Astrocyte of the cerebellum (primary cell): ENCODE measurements at places on chromosomes 13 and 19.

DNA sequence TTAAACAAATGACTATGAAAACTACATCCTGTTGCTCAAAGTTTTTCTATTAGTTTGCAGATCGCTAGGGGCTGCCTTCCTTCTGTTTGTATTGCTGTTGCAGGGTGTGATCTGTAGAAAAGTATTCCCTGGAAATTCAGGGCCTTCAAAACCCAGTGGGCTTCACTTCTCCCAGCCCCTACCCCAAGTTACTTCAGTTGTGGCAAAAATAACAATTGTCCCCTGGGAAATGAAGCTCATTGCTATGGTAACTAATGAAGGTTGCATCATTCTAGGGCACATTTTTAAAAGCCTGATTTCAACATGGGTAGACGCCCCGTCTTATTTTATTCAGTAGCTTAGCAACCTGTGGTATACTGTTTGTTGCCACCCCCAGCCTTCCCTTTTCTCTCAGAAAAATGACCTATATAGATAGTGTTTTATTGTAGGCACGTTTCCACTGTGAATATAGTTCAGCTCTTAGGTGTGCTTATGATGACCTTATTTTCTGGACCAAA is 60.9 kb downstream of the WDFY2 start:
- DNase-seq: peak; percentile 46

- DNase-seq: no peak
Measured at GRCh38 chr19:39813264-39813993, 20.5 kb downstream of the DYRK1B start.

DNA sequence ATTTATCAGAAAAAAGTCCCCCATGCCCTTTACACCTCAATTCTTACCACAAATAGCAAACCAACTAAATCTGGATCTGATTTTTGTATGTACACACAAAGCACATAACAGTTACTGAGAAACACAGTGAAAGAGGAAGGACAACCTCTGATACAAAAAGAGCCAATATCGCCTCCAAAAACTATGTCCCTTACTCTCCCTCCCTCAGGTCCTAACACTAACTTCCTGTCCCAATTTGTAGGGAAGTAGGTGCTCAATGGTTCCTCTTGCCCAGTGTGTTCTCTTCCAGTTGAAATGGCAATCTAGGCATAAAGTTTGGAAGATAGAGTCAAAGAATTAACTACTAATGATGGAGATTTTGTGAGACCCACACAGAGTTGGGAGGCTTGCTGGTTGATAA is 15.8 kb upstream of the FPR3 start:
- no peak for DNase-seq

DNA sequence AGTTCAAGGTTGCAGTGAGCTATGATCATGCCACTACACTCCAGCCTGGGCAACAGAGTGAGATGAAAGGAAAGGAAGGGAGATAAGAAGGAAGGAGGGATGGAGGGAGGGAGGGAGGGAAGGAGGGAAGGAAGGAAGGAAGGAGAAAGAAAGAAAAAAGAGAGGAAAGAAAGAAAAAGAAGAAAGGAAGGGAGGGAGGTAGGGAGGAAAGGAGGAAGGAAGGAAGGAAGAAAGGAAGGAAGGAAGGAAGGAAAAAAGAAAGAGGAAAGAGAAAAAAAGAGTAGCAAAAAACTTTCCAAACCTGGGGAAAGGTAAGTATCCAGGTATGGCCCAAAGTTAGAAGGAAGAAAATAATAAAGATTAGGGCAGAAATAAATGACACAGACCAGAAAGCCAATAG is 7.1 kb downstream of the ZFP14 start:
- no peak for DNase-seq

- DNase-seq: no peak
Measured at GRCh38 chr13:58992478-58993042, 1171.2 kb downstream of the DIAPH3 start.

GRCh38 chr19:19209372-19209771 is 2.4 kb upstream of the NCAN start:
- DNase-seq: no peak

GRCh38 chr19:48102870-48103751 is 7.5 kb downstream of the PLA2G4C start:
- DNase-seq: no peak

- no peak for DNase-seq
Measured at GRCh38 chr19:58555369-58555885, 522 bp upstream of the CHMP2A start.

DNA sequence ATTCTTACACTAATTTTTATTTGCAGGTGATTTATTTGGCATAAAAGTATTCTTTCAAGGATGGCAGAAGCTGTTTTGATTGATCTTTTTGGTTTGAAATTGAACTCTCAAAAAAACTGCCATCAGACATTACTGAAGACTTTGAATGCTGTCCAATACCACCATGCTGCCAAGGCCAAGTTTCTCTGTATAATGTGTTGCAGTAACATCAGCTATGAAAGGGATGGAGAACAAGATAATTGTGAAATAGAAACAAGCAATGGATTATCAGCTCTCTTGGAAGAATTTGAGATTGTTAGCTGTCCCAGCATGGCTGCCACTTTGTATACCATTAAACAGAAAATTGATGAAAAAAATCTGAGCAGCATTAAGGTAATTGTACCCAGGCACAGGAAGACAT is 1.2 kb downstream of the LACC1 start:
- DNase-seq: no peak

DNA sequence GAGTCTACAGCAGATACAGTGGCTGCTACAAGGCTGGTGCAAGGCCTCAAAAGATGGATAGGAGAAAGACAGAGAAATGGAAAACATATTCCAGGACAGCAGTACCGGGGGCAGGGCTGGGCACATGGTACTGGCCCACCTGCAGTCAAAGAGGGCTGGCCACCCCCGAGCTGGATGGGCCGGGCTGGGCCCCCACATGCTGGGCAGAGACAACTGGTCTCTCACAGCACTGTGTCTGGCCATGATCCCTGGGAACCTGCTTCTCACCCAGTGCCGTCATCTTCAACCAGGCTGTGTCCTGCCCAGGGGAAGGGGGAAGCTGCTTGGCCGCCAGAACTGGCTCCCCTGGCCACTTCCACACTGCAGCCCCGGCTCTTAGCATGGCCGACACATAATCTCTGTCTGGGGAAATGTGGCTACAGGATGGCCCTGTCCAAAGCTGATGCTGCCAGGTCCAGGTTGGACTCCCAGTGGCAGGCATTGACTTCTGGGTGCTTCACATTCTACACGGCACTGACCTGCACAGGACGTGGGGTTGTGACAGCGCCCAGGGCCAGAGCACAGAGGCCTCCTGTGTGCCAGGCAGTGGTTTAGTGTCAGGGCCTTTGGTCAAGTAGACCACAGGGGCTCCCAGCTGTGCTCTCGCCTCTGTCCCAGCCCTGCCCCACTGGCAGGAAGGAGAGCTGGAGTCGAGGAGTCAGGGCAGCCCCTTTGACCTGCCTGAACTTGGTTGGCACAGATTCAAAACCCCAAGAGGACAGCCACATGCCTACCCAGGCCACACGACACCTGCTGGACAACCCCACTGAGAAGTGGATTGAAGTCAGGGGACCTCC is 21.7 kb downstream of the PEPD start:
- no peak for DNase-seq

DNA sequence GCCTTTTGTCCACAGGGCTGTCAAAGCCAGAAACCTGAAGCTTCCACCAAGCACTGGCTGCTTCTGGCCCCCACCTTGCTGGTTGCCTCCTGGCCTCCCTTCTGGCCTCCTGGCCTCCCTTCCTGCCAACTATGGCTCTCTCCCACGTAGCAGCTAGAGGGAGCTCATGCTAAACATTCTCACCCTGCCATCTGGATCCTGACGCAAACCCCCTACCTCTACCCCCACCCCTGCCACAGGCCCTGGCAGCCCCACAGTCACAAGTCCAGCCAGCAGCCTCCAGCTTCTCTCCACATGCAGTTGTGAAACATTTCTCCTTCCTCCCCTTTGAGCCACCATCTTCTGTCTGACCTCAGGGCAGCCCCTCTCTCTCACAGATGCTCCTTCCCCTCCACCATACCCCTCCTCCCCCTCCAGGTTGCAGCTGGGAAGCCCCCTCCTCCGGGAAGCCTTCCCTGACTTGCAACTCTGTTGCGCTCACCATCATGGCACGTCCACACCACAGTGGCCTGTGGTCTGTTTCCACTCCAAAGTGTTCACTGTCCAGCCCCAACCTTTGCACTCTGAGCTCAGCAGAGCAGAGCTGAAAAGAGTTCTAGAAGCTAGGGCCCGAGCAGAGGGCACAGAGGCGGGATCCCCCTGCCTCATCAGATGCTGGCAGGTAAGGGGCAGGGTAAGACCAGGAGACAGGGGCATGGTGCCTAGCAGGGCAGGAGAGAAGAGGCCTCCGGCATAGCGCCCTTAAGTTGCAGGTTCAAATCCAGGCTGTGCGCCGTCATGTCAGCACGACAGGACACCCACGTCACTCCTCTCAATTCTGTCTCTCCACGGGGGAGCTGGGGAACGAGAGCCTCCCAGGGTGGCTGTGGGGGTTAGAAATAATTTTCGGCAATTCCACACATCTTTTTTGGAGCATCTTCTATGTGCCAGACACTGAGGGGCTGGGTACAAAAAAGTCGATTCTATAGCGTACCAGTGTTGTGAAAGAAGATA is 7.3 kb downstream of the ADGRL1 start:
- no peak for DNase-seq

- DNase-seq: no peak
Measured at GRCh38 chr19:41332000-41332399, 21.7 kb downstream of the TGFB1 start.

- DNase-seq: no peak
Measured at GRCh38 chr19:43773725-43774102, 7.1 kb downstream of the KCNN4 start.

DNA sequence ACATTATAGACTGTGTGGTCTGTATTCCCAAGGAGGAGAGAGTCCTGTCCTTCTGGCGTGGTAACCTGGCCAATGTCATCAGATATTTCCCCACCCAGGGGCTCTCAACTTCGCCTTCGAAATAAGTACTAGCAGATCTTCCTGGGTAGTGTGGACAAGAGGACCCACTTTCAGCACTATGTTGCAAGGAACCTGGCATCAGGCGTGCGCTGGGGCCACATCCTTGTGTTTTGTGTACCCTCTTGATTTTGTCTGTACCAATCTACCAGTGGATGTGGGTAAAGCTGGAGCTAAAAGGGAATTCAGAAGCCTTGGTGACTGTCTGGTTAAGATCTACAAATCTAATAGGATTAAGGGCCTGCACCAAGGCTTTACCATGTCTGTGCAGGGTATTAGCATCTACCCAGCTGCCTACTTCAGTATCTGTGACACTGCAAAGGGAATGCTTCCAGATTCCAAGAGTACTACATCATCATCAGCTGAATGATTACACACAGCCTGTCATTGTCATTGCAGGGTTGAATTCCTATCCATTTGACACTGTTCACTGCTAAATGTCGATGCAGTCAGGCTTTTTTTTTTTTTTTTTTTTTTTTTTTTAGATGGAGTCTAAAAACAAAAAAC is 148.0 kb downstream of the PRR20E start:
- DNase-seq: no peak

- no peak for DNase-seq
Measured at GRCh38 chr19:13722146-13722545, 42.2 kb upstream of the MRI1 start.

- DNase-seq: no peak
Measured at GRCh38 chr19:6489278-6490061, 7.9 kb upstream of the DENND1C start.

GRCh38 chr13:33639158-33639557 is 178.8 kb upstream of the RFC3 start:
- DNase-seq: no peak

GRCh38 chr13:20939662-20940061 is 37.1 kb upstream of the XPO4 start:
- no peak for DNase-seq

- DNase-seq: peak; percentile 8
Measured at GRCh38 chr13:76225815-76226489, 589.8 kb downstream of the LMO7 start.

DNA sequence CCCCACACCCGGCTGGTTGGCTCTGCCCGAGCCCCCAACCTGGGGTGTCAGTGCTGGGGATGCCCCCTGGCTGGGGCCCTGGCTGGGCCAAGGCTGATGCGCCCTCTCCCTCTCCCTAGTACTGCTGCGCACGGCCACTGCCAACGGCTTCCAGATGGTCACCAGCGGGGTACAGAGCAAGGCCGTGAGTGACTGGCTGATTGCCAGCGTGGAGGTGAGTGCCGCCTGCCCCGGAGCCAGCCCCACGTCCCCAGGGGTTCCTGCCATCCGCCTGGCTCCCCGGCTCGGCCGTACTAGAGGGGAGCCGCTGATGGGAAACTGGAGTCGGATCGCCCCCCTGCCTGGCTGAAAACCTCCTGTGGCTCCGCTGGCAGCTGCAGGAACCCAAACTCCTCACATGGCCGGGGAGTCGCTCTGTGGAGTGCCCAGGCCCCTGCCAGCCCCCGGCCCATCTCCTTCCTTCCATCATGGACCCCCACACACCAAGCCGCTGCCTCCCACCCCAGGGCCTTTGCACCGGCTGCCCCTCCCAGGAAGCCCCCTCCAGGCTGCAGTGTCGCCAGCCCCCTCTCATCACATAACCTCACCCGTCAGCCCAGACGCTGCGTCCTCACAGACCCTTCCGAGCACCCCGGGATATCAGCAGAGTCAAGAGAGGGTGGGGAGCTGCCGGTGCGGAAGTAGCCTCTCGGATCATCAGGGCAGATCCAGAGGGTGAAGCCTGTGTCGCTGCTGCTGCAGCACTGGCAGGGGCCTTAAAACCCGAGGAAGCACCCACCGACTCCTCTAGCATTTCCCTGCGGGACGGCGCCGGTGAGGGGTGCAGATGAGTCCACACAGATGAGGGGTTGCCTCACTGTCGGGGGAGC is 10.6 kb downstream of the NCLN start:
- DNase-seq: no peak

- no peak for DNase-seq
Measured at GRCh38 chr13:25659091-25659795, 287.5 kb downstream of the ATP8A2 start.

DNA sequence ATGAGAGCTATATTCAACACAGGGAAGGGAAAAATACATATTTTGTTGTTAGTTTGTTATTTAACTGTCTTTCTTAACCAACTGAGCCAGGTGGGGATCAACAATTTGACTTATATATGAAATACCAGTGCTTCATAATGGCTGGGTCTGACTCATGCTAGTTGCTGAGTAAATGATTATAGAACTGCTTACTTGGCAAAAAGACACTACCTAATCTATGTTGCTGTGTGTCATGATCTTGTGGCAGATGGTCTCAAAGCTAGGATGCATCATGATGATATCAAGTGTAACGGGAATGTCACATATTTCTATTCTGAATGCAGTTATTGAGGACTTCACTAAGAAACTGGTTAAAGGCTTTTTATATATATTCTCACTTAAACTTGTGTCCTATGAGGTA is 727.4 kb upstream of the SLITRK1 start:
- DNase-seq: no peak

GRCh38 chr13:44051405-44051804 is 171.7 kb downstream of the LACC1 start:
- no peak for DNase-seq

- DNase-seq: no peak
Measured at GRCh38 chr19:45547965-45548609, 36.5 kb downstream of the OPA3 start.

GRCh38 chr13:27128825-27129627 is 42.6 kb downstream of the USP12 start:
- no peak for DNase-seq

- no peak for DNase-seq
Measured at GRCh38 chr13:97067017-97067895, 73.0 kb upstream of the OXGR1 start.
